Suprapubic skin (tissue), 4 donors: ENCODE measurements at places on chromosomes 5 and 9. TPM values are rescaled to one million over a fixed set of nuclear protein-coding genes. Genes with fewer than 3 reads are reported as not detected.

The FGF10 gene
- 2.8 TPM for total RNA-seq

The ORM2 gene
- total RNA-seq: not detected

The C5orf58 gene
- total RNA-seq: not detected

The TPM2 gene
- 40.6 TPM for total RNA-seq
